Central memory CD8-positive, alpha-beta T cell (primary cell): ENCODE measurements at places on chromosomes 5 and 9.

DNA sequence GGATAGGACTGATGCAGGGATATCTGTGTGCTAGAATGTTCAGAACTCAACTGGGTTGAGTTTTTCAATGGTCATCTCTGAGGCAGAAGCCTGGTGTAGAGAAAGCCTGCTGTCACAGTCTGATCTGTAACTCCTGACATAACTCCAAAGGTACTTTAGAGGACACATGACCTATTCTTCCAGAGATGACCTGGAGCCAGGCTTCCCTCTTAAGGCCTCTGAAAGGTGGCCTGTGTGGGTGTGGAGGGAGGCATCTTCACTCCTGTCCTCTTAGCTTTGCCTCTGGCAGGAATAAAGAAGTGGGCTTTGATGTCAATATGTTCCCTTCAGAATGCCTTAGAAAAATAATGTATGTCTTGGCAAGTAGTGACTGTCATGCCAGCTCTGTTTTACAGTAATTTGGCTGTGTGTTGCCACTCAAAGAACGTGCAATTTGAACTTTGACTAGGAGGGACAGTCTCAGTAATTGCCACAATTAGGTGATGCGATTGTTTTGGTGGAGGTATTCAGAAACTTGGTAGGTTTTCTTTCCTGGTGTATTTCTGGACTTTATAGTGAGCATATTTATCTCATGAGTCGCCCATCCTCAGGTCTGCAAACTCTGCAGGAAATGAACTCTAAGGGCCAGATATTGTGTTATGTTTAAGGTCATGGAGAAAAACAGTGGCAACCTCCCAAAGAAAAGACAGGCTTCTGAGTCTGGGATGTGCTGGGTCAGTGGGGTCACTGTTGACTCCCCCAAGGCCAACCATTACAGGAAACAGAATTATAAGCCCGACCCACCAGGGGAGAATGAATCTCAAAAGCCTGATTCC is 3.2 kb upstream of the C5orf63 start:
- DNase-seq, result no peak

GRCh38 chr9:37549527-37549926 is 26.7 kb downstream of the FBXO10 start:
- no peak for DNase-seq

DNA sequence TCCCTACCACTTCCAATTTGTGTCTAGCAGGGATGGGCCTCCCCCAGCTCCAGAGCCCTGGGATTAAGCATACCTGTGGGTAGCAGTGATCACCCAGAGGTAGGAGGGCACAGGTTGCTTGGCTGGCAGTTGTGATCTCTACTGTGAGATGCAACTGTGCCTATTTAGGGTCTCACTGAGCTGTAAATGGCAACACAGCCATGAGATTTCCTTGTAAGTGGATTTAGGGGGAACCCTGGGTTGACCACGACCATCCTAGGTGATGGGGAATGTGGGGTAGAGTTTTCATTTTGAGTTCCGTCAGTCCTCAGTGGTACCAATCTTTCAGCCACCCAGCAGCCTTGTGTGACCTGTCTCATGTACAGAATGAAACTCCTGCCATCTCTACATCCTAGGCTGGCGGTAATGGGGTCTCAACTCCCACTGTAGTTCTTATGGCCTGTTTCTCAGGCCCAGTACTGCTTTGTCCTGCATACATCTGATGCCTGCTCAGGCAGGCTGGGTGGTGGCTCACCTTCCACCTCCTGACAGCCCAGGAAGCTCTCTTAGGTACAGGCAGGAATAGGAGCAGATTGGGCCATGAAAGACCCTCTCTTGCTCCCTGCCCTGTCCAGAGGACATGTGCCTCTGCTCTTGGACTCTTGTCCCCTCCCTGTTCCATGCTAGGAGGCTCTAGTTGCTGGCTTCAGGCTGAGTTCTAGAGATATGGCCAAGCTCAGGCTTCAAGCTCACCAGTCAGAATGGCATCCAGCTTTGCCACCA is 8.1 kb downstream of the HNRNPAB start:
- DNase-seq, result no peak

DNA sequence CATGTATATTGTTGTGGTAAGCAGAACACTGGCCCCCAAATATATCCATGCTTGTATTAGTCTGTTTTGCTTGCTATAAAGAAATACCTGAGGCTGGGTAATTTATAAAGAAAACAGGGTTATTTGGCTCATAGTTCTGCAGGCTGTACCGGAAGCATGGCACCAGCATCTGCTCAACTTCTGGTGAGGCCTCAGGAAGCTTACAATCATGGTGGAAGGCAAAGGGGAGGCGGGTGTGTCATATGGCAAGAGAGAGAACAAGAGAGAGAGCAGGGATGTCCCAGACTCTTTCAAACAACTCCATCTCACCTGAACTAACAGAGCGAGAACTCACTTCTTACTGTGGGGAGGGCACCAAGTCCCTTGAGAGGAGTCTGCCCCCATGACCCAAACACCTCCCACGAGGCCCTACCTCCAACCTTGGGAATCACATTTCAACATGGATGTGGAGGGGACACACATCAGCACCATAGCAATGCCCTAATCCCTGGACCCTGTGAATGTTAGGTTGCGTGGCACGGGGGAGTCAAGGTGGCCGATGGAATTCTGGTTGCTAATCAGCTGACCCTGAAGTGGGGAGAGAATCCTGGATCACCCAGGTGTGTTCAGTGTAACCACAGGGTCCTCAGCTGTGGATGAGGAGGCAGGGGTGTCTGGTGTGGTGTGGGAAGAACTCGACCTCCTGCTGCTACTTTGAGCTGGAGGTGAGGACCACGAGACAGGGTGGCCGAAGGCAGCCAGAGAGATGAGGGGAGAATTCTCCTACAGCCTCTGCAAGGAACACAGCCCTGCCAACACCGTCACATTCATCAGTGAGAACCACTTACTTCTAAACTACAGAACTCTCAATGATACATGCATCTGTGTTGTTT is 172.8 kb downstream of the AUH start:
- no peak for DNase-seq

DNA sequence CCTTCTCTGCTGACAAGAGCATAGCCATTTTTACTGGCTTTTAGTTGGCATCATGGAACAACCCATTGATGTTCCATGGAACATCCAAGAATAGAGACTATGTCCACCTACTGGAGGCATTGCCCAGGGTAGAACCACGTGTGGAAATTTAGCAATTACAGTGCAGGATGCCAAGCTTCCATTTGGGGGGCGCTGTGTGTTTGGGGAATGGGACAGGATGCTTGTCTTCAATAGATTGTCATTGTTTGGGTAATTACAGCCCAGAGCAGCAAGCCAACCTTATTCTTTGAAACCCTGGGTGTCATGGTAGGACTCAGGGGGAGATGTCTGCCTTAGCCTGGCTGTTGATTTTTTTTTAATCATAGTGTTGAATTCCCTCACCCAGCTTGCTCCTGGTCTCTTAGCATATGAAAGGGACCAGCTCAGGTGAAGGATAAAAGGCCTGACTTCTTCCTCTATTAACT is 171.1 kb downstream of the DOCK2 start:
- no peak for DNase-seq

GRCh38 chr5:91307048-91307447 is 76.1 kb downstream of the ARRDC3 start:
- DNase-seq, result no peak

- no peak for DNase-seq
These were observed 24.2 kb downstream of the TNFAIP8 start for GRCh38 chr5:119379942-119380547.

- no peak for DNase-seq
These were observed 10.6 kb upstream of the HMHB1 start for GRCh38 chr5:143801252-143801939.

DNA sequence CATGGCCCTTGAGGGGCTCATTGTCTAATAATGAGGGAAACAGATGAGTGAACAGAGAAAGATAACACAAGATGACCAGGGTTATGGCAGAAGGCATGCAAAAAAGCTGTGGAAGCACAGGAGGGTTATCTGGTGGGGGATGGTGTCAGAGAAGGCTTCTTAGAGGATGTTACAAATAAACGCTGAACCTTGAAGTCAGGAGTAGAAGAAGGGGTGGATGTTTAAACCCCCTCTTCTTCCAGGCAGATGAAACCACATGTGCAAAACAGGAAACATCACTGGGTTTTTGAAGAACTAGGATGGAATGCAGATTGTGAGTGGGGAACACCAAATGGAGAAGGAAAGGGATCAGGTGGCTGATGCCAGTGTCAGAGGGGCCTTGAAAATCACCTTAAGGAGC is 41.8 kb upstream of the NR5A1 start:
- no peak for DNase-seq

- no peak for DNase-seq
These were observed 6.7 kb upstream of the ISL1 start for GRCh38 chr5:51376509-51376908.

GRCh38 chr9:3457175-3457574 is 68.6 kb downstream of the RFX3 start:
- DNase-seq, result no peak

- DNase-seq, result no peak
These were observed 2.9 kb downstream of the TGFBI start for GRCh38 chr5:136031711-136032110.

GRCh38 chr9:70563431-70564204 is 149.2 kb upstream of the KLF9 start:
- no peak for DNase-seq

DNA sequence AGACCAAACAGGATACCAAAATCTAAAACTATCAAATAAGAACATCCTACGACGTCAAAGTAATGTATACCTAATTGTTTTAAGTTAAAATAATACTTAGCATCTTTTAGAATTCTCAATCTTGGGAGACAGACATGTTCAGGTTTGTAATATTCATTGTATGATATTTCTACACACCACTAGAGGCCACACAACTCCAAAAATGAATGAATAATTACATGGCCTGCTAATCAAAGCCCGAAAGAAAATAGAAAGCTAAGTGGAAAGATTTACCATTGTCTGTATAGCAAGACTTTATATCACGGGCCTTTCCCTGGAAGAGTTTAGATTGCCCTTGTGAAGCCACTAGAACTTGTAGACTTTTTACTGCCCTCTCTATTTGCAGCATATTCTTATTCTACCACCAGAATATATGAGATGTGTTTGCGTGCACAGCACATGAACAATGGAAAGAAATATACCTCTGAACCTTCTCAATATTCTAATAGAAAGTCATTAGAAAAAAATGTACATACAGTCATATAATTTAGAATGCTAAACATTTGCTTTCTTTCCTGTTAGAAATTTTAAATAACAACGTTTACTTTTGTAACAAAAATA is 380.1 kb upstream of the NUDT12 start:
- DNase-seq, result no peak

DNA sequence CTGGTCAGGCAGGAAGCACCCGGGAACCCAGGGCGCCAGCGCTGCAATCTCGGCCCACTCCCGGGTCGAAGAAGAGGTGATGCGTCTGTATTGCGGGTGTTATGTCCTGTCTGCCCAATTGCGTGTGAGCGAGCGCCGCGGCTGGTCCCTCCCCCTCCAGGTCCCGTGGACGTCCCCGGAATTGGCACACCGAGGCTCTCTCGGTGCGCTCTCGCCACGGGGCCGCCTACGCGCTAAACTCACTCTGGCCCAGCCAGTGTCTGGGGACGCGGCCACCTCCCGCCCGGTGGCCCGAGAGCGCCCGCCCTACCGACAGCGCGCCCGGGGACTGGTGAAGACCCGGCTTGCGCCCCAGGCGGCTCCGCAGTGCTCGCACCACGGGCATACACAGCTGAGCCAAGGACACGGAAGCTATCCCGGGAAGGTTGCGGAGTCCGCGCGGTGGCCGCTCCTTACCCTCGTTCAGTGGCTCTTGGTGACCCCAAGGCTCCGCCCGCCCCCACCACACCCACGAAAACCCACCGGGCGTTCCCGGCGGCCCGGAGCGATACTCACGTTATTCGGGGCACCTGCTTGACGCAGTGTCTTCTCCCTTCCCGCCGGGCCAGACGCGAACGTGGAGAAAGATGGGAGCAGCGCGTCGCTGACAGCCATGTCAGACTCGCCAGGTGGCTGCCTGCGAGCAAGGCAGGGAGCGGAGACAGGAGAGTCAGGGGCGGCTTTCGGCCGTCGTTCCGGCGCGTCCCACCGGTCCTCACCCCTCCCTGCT is 1.0 kb downstream of the KLF4 start:
- no peak for DNase-seq

- DNase-seq, result no peak
These were observed 109.3 kb upstream of the IFNE start for GRCh38 chr9:21591221-21592062.

DNA sequence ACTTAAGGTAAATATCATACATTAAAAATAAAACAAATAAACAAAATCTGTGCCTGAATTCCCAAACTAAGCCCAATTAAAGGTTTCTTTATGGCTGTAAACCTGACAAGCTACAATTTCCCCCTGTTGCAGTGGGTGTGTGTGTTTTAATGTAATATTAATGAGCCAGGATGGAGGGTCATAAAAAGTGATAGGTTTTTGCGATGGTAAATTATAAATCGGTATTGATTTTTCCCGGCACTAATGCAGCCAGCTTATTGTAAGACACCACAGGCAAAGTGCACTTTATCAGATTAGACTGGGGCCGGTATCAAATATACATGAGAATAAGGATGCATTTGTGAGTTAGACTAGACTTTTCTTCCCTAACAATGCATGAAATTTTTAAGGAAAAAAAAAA is 120.4 kb downstream of the EBF1 start:
- DNase-seq, result no peak

GRCh38 chr5:5079876-5080275 is 60.3 kb upstream of the ADAMTS16 start:
- DNase-seq, result no peak

GRCh38 chr9:73426269-73426668 is 274.6 kb downstream of the ANXA1 start:
- no peak for DNase-seq

DNA sequence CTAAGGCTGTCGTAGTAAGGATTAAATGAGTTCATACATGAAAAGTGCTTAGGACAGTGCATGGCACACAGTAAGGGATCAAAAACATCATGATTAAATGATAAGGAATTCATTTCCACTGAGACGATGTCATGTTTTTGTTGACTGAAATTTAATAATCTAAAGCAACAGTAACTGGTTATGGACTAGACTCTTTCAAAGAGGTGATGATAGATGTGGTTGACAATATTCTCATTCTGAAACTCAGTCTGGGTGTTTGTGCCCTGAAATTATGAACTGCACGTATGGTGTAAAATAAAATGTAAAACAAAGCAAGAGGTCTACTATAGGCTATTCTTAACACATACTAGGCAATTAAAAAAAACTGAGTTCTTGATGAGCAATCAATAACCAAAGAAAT is 280.0 kb downstream of the DENND1A start:
- no peak for DNase-seq

DNA sequence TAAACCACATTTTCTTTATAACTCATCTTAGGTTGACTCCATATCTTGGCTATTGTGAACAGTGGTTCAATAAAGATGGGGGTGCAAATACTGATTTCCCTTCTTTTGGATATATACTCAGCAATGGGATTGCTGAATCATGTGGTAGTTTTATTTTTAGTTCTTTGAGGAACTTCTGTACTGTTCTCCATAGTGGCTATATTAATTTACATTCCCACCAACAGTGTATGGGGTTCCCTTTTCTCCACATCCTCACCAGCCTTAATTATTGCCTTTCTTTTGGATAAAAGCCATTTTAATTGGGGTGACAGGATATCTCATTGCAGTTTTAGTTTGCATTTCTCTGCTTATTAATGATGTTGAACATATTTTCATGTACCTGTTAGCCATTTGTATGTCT is 107.7 kb upstream of the EQTN start:
- no peak for DNase-seq

- DNase-seq, result no peak
These were observed 20.8 kb downstream of the ENHO start for GRCh38 chr9:34501889-34502425.
